ENCODE measurements at places on chromosomes 12 and 14.
A peak's percentile ranks its signal among the peaks of the same experiment; 100 is the strongest.

DNA sequence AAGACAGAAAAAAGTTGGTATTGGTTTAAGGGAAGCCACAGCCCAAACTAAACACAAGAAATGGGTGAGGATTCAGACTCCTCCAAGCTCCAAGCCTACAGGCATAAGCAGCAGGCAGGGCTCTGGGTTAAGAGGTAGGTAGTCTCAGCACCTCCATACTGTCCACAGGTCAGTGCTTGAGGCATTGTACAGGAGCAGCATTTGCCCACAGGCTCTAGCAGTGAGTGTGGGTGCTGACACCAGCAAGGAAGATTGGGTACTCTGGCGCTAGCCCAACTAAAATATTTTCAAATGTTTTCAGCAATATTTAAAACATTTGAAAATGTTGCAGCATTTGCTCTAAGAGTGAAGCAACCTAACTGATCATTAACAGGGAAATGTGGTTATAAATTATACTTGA lies 33.1 kb downstream of the FERMT2 start:
- peak; percentile 41 for DNase-seq

DNA sequence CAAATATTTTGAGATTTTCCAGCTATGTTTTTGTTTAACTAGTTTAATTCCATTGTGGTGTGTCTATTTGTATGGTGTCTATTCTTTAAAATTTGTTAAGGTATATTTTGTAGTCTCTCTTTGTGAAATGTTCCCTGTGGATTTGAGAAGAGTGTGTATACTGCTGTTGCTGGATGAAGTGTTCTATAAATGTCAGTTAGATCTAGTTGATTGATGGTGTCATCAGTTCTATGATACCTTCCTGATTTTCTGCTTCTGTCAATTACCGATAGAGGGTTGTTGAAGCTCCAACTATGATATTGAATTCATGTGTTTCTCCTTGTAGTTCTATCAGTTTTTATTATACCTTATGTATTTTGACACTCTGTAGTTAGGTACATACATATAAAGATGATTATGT lies 53.1 kb downstream of the FUT8 start:
- no peak for DNase-seq

DNA sequence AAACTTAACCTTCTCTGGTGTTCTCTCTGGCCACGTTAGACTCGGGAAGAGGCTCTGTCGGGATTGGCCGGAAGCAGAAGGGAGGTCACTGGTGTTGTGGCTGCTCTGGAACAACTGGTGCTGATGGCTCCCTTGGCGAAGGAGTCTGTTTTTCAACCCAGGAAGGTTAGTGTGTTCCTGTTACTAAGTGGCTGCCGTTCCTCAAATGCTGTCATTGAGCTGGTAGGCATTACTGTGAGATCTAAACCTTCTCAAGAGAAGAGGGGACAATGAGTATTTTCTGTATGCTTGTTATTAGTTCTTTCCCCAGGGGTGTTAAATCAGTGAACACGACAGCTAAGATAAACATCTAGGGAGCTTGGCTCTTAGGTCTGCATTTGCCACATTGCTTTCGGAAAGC lies 18.3 kb downstream of the POP5 start:
- no peak for DNase-seq

DNA sequence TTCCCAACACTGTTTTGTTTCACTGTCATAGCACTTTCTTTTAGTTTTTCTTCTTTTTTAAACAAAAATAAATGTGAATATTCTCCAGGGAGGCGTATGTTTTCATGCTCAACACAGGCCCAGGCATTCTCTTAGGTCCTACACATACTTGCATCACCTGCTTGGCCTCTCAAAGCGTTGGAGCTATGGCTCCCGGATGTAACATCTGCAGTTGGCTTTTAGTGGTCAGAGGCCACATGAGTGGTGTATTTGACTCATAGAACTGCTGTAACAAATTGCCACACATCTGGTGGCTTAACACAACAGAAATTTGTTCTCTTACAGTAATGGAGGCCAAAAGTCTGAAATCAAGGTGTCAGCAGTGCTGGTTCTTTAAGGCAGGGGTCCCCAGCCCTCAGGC lies 44.6 kb upstream of the VRK1 start:
- no peak for DNase-seq

DNA sequence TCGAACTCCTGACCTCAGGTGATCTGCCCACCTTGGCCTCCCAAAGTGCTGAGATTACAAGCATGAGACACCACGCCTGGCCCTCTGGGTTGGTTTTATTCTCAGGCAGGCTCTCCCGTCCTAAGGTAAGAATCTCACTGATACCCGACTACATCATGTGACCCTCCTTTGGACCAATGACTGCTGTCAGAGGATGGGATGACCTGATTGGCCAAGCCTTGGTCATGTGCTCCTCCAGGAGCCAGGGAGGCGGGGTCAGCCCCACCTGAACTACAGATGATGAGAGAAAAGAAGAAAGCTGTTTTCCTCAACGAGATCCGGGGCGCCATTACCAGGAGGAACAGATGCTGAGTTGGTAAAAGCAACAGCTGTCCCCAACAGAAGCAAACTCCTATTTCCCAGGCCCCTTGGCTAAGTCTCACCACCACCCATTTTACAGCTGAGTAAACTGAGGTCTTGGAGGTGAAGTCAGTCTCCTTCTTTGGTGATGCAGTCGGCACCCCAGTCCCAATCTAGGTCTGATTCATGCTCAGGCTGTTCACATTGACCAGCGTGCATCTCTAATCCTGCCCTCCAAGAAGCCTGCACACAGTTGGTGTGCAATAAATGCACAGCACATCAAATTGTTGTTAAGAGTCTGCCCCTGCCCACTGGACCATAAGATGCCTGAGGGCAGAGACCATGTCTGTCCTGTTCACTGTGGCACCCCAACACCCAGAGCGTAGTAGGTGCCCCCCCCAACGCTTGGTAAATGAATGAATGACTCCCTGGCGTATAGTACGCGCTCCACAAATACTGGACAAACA lies 118.8 kb downstream of the SCARB1 start:
- no peak for DNase-seq

DNA sequence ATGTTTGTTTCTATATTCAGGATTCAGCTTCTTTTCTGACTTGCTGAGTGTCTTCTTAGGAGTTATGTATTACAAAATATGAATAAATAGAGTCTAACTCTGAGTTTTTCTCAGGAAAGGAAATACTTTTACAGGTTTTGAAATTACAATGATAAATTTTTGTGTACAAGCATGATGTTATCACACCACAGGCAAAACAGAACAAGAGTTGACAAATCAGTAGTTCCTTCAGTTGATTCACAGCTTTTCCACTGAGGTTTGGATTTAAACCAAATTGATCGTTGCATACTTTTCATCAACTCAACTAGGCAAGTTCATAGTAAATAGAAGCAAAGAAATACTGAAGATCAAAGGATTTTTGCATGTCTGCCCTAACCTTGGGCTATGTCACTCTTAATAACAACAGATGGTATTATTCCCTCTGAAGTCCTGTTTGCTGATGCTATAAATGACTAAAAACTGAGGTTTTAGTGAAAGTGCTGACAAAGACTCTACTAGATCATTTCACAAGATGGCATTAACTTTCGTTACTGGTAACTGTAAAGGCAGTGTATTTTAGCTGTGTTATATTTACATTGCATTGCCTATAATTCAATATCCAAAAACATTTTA lies 520.2 kb downstream of the FLRT2 start:
- no peak for DNase-seq

GRCh38 chr12:40261937-40262336 lies 37.1 kb downstream of the LRRK2 start:
- DNase-seq, result no peak

GRCh38 chr14:93014058-93015023 lies 91.4 kb downstream of the CHGA start:
- no peak for DNase-seq

DNA sequence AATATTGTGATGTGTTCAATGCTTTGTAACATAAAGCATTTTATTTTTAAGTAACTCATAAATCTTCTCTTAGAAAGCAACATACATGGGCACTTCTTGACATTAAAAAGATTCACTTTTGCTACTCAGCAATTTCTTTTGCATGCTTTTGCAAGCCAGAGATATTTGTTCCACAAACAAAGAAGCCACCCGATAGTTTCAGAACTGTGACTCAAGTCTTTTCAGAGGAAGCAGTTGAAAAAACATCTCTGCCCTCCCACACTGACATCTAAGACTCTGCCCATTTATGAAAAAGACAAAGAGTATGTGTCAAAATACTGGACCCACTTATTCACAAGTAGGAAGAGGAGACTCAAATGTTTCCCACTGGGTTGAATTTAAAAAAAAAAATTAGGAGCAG lies 7.5 kb downstream of the APPL2 start:
- DNase-seq, result peak; percentile 79

- DNase-seq, result no peak
Measured at GRCh38 chr14:65731933-65732506, 319.5 kb downstream of the FUT8 start.

- no peak for DNase-seq
Measured at GRCh38 chr12:32332446-32332845, 66.9 kb upstream of the FGD4 start.

GRCh38 chr14:73944432-73945158 lies 5.3 kb downstream of the FAM161B start:
- no peak for DNase-seq
